Left renal pelvis (tissue), 4 donors: ENCODE measurements at places on chromosomes 12 and 14.

DNA sequence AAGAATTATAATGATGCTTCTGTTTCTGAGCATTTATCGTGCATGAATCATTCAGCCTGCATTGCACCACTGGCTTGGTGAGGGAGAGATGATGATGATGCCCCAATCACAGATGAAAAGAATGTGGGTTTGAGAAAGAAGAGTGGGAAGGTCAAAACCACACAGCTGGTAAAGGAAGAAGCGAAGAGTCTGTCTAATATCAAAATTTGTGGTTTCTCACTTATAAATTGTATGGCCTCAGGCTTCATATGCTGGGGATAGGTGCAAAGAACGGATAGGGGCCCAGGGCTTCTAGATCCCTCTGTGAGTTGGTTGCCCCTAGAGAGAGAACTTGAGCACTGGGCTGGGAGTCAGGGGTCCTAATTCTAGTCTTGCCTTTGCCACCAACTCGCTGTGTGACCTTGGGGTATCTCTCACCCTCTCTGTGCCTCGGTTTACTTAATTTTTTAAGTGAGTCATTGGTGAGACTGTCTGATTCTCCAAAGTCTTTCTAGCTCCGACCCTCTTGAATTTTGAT lies 2.2 kb downstream of the OASL start:
- DNase-seq = no peak

DNA sequence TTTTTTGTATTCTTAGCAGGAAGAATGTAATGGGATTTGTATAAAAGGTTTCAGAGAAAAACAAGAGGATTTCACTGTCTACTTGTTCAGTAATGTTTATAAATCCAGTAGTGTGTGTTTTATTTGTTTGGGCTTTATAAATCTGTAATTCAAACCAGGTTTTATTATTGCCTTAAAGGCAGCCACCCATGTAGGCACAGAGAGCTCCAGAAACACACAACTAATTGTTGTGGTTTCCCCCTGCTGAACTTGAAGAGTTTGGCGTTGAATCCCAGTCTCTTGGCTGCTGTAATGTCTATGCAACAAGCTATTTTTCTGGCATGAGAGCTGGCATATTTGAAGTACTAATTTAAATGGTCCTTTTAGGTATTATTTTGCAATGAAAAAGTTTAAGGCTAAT lies 63.4 kb upstream of the SLCO1C1 start:
- DNase-seq = no peak

- DNase-seq = no peak
Observed at GRCh38 chr14:39469094-39469710, 37.0 kb upstream of the FBXO33 start.

- DNase-seq = no peak
Observed at GRCh38 chr12:120362516-120363273, 6.3 kb downstream of the MSI1 start.

DNA sequence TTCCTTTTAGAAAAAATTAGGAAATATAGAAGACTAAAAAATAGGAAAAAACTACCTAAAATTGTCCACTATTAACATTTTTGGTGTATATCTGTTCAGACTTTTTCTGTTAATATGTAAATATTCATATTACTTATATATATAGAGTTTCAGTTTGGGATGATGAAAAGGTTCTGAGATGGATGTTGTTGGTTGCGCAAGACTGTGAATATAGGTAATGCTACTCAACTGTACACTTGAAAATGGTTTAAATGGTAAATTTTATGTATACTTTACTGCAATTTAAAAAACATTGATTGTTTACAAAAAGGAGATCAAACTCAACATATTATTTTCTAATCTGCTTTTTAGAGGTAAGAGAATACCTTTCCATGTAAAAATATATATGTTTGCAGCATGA lies 200.9 kb downstream of the RAD51B start:
- no peak for DNase-seq

DNA sequence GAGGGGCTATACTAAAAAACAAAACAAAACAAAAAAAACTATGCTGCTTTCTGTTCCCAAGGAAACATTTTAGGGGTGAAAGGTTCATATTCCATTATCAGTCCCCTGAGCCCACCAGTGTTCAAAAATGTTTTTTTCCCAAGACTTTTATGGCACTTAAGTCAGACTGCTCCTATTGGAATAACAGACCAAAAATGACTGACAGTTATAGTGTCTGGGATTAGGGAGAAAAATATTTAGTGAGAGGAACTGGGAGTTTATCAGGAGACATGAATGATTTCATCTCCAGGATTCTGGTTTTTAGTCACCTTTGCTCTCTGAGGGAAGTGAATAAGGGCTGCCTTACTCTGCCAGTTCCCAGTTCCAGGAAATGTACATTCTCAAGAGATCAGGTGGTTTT lies 68.0 kb downstream of the PDE3A start:
- DNase-seq = no peak

DNA sequence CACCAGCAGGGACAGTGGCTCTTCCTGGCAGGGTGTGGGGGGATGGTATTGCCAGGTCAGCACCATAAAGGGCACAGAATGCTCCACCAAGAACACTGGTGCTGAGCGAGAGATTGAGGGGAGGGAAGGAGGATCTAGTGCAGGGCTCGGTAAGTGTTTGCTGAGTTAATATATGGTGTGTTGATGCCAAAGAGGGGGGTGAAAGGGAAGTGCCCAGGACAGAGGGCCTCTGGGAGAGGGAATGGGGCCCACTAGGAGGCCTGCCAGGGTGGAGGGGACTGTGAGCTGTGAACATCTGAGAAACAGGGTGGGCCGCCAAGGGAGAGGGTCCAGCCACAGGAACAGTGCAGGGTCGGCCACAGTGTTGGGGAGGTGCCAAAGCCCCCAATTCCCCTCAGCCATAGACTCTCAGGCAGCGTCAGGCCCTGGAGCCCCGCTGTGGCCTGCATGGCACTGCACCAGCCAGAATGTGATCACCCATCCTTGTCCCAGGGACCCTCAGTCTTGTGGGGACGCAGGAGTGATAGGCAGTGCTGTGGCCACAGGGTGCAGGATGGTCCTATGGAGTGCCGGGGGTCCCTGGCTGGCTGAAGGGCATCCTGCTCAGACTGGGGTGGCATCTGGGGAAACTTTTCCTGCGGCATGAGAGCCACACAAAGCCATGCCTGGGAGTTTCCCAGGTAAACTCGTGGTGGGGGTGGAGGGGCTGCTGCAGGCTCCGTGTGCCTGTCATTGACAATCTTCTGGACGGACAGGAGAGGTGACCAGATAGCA lies 11.9 kb downstream of the RIN3 start:
- DNase-seq = no peak

GRCh38 chr14:31572955-31573354 lies 11.8 kb downstream of the NUBPL start:
- DNase-seq = no peak

GRCh38 chr12:92928421-92928961 lies 604 bp downstream of the EEA1 start:
- no peak for DNase-seq

DNA sequence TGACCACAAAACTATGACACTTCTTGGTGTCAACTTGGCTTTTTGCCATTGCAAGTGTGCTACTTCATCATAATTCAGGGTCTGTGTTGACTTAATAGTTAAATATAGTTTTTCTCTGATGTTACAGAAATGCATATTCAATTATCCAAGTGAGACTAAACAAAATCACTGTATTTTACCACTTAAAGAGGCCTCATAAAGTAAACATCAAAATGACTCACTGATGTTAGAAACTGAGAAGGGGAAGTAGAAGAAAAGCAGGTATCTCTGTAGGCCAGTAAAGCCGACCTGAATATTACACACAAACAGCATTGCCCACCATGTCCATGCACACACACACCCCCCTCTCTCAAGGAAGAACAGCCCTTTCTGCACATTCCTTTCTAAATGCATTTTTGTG lies 55.4 kb downstream of the RPAP3 start:
- no peak for DNase-seq

GRCh38 chr14:102691763-102692162 lies 85.5 kb upstream of the TRAF3 start:
- DNase-seq = no peak

DNA sequence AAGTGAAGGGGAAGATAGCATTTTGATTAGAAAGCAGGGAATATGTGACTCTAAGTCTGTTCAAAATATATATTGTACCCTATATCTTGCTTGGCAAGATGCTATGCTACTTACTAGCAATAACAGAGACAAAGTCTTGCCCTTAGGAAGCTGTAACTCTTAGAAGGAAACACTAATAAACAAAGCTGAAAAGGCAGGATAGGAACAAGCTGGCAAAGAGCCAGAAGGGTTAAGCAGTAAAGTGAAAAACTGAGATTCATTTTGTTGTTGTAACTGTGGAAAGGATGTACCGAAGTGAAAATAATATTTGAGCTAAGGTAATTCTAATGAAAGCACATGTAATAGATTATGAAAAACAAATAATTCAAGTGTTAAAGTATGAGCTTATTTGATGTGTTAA lies 527.1 kb upstream of the FLRT2 start:
- DNase-seq = no peak

DNA sequence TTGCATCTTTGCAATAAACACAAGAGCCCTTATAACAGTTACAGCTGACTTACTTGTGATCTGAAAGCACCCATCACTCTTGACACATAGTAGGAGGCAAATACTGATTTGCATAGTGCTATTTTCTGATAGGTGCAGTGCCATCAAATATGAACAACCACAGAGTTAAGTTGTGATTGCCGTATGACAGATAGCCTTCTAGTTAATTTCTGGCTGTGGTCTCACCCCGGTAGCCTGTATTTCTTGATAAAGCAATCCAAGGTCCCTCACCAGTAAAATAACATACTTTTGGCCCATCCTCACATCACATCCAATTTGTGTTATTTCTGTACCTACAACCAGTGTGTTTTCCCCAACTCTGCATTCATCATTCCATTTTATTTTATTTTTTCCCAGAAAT lies 23.3 kb upstream of the STYK1 start:
- DNase-seq = no peak

- DNase-seq = no peak
Observed at GRCh38 chr14:82084813-82085212, 551.2 kb upstream of the SEL1L start.

- no peak for DNase-seq
Observed at GRCh38 chr12:57735198-57735855, 3.2 kb downstream of the AGAP2 start.

- DNase-seq = no peak
Observed at GRCh38 chr14:102493096-102493495, 16.5 kb downstream of the ANKRD9 start.

GRCh38 chr14:104184911-104185499 lies 46.6 kb downstream of the KIF26A start:
- DNase-seq = no peak

- DNase-seq = no peak
Observed at GRCh38 chr12:116257215-116257614, 20.3 kb downstream of the MED13L start.

GRCh38 chr12:5656836-5657235 lies 224.9 kb downstream of the NTF3 start:
- DNase-seq = no peak

DNA sequence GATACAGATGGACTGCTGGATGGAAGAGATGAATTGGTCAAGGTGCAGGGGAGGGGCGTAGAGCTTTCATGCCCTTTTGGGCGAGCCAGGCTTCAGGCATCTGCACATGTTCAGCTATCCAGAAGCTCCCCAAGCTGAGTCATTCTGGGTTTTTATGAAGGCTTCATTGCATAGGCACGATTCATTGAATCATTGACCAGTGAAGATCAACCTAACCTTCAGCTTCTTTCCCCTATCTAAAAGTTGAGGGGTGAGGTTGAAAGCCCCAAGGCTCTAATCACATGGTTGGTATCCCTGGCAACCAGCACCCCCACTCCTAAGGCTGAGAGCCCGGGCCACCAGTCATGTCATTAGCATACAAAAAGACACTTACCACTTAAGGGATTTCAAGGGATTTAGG lies 36.3 kb downstream of the RPS29 start:
- DNase-seq = no peak

GRCh38 chr14:33414041-33414440 lies 475.4 kb downstream of the NPAS3 start:
- no peak for DNase-seq

DNA sequence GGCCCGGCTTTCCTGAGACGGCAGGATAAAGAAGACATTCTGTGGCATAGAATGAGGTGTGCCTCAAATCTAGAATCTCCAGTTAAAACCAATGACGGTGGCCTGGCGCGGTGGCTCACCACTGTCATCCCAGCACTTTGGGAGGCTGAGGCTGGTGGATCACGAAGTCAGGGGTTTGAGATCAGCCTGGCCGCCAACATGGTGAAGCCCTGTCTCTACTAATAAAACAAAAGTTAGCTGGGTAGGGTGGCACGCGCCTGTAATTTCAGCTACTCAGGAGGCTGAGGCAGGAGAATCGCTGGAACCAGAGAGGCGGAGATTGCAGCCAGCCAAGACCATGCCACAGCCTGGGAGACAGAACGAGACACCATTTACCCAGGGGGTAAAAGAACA lies 193.6 kb downstream of the ALG10 start:
- no peak for DNase-seq

- DNase-seq = no peak
Observed at GRCh38 chr12:130154276-130155070, 7.8 kb upstream of the FZD10 start.

DNA sequence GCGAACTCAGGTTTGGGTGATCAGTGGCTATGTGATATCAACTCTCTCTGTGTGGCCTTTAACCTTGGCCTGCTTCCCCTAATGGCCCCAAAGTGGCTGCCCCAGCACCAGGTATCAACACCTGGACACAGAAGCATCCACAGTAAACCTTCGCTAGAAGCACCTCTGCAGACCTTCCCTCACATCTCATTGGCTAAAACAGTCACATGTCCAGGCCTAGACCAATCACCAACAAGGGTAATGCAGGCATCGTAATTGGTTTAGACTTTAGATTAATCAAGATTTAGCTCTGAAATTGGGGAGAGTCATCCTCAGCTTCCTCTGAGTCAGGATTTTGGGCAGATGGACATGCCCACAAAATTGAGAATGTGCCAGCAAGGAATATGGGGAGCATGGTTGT lies 92.5 kb upstream of the MYL2 start:
- DNase-seq = no peak

DNA sequence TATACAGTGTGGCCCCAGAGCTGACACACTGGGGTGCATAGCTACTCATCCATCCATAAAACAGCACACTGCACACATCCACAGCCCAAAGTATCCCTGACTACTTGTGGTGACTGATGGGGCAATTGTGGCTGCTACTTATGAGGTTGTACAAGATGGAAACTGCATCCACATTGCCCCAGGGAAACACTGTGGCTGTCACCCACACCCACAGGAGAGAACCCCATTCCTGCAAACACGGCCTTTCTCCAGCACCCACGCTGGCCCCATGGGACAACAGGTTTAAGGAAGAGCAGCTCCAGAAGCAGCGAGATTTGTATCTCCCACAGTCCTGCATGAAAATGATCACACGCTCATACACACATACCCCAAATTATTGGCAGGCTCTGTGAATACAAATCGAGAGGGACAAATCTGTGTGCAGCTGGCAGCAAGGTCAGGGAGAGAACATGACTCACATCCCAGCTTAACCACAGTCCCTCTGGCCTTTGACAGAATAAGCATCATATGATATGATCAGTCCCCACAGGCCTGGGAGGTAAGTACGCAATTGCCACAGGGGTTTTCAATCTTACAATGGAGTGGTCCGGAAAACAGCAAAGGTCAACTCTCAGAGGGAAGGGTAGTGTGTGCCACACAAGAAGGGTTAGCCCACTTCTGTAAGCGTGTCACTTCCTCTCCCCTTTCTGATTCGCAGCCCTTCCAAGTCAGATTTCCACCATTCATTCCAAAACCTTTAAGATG lies 61.9 kb downstream of the ESR2 start:
- no peak for DNase-seq
